ENCODE measurements at places on chromosomes 4 and X.

DNA sequence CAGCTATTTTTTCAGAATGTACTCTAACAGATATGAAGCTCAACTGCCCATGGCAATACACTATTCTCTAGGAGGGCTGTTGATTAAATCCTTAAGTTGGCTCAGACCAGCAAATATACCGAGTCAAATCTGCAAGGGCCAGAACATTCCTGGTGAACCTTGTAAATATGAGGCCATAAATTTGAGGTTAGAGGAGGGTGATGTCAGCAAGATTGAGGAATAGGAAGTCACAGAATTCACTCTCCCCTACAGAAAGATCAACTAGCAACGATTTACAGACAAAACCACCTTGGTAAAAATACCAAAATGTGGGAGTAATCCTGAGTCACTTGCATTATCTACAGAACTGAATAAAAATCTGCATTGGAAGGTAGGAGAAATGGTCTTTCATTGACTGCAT, 399.3 kb downstream of the GPM6A start:
- no peak for DNase-seq

GRCh38 chr4:159366966-159367780, 264.3 kb downstream of the RAPGEF2 start:
- no peak for DNase-seq

- no peak for DNase-seq
These were observed 33.2 kb downstream of the HMX1 start for GRCh38 chr4:8838296-8838960.

DNA sequence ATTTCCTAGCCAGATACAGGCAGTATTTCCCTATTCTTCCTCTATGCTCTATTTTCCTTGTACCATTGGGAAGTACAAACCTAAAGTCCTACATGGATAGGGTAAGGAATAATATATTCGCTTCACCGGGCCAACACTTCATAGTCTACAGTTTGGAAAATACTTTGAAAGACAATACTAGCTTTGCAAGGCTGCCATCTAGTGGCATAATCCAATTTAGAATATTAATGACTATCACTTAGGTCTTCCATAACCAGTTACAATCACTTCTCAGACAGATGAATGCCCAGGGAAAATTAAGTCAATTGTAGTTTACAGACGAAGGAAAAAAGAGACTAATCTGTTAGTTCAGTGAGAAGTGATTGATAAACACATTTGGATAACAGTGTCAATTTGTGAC, 141.0 kb upstream of the FAM47C start:
- DNase-seq = no peak
